ENCODE measurements at places on chromosomes 1 and 21.
A peak's percentile ranks its signal among the peaks of the same experiment; 100 is the strongest.

- no peak for DNase-seq
Observed at GRCh38 chr1:244860914-244861610, 3.3 kb downstream of the HNRNPU start.

GRCh38 chr1:11720033-11720376 lies 15.9 kb upstream of the AGTRAP start:
- no peak for DNase-seq

GRCh38 chr1:117527566-117528102 lies 78.2 kb upstream of the TENT5C start:
- no peak for DNase-seq

- DNase-seq, result no peak
Observed at GRCh38 chr1:26690157-26690556, 5.7 kb upstream of the ARID1A start.

DNA sequence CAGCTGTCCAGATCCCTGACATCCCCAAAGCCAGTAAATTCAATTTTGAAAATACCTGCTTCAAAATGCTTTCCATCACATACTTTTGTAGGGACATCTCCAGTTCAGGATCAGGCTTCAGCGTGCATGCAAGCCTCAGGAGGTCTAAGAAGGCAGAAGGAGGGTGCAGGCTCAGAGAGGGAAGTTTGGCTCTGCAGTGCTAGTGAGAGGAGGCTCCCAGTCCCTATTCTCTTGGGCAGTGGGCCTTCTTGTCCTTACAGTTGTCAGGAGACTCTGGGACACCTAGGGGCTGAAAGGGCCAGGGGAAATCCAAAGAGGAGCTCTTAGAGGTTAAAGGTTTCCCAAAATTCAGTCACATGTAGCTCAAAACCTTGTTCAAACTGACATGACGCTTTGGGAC lies 20.1 kb downstream of the ADCY10 start:
- no peak for DNase-seq

- no peak for DNase-seq
Observed at GRCh38 chr1:116397728-116398127, 24.7 kb downstream of the ATP1A1 start.

GRCh38 chr21:32336711-32337110 lies 38.1 kb downstream of the MRAP start:
- DNase-seq, result no peak

GRCh38 chr1:109040989-109041620 lies 797 bp downstream of the WDR47 start:
- DNase-seq, result peak; percentile 28

DNA sequence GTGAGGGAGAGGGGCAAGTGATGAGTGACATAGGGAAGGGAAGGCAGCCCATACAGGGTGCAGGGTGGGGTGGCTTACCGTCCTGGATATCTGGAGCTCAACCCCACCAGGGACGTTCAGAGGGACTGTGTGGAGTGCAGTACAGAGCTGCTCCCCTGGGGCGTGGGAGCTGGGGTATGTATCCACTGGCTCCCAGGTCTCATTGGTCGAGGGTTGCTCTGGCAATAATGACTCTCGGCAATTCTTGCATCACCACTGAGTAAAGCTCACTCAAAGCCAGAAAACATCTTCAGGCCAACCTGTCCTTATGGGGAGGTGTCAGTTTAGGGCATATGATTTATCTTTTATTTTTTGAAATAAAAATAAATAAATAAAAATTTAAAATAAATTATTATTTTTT lies 43.2 kb upstream of the RUNX3 start:
- no peak for DNase-seq

GRCh38 chr1:19844731-19845495 lies 29.8 kb upstream of the RNF186 start:
- DNase-seq, result no peak

- no peak for DNase-seq
Observed at GRCh38 chr1:207806531-207807325, 54.9 kb downstream of the CD46 start.

DNA sequence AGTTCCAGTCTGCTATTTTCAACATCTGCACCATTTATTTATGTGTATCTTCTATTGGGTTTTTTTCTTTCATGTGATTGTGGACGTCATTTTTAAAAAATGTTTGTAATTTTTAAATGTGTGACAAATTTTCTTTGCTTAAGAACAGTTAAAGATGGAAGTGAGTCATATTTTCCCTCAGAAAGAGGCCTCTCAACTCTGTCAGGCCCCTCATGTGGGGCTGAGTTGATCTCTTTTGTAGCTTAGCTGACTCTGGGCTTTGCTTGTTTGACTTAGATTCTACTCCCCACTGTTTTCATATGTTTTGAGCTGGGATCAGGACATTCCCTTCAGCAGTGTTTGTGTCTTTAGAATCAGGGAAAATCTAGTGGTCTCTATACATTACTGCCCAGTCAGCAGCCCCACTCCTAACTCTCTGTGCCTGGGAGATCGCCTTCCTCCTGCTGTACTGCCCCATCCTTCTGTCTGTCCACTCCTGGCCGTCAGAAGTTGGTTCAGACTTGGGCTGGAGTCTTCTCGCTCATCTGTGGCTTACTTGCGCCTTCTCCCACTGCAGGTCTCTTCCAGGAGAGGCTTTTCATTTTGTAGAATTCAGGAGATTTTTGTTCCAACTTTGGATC lies 137.4 kb downstream of the DYRK1A start:
- no peak for DNase-seq

DNA sequence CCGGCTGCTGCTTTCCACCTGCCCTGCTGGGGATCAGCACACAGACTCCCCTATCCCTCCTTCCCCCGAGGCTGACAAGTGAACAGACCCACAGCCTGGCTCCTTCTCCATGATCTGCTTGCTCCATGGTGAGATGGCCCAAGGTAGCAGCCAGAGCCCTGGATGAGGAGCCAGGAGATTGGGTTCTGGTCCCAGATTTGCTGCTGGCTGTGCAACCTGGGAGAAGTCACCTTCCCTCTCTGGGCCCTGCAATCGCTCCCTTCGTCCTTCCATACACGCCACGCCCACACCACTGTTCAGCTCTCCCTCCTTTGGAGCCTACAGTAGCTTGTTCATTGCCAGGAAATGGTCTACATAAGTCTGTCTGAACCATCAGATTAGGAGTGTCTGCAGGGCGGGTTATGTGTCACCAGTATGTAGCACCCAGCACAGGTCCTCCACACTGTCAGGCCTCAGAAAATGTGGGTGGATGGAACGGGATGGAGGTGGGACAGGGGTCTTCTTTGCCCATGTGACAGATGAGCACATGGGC lies 9.2 kb upstream of the EPHA8 start:
- DNase-seq, result no peak

DNA sequence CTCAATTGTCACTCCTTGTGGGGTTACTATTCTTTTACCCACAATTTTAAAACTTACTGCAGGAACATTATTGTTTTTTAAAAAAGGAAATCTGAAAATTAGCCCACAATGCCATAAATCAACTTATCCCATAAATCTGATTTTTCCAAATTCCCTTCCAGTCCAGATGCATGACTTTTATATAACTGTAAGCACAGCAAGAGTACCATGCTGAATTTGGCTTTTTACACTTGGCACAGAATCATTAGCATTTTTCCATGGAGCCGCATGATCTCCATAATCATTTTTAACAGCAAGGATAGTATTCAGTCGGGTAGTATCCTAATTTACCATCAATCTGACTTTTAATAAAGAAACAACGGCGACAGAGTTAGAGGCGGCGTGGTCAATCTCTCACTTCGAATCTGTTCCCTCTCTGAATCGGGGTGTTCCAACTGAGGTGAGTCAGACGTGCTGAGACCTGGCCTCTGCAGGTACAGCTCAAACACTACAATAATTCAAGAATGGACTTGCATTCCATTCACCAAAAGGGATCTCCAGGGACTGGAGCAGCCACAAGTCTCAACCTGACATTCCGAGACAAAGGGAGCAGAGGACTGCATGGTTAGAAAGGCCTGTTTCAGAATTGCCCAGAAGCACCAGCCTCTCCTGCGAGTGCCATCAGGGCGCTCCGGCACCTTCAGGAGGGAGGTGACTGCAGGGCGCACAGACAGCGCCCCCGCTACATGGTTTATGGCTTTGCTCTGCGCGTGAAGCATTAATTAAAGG lies 48.9 kb downstream of the SLC66A1 start:
- DNase-seq, result no peak

DNA sequence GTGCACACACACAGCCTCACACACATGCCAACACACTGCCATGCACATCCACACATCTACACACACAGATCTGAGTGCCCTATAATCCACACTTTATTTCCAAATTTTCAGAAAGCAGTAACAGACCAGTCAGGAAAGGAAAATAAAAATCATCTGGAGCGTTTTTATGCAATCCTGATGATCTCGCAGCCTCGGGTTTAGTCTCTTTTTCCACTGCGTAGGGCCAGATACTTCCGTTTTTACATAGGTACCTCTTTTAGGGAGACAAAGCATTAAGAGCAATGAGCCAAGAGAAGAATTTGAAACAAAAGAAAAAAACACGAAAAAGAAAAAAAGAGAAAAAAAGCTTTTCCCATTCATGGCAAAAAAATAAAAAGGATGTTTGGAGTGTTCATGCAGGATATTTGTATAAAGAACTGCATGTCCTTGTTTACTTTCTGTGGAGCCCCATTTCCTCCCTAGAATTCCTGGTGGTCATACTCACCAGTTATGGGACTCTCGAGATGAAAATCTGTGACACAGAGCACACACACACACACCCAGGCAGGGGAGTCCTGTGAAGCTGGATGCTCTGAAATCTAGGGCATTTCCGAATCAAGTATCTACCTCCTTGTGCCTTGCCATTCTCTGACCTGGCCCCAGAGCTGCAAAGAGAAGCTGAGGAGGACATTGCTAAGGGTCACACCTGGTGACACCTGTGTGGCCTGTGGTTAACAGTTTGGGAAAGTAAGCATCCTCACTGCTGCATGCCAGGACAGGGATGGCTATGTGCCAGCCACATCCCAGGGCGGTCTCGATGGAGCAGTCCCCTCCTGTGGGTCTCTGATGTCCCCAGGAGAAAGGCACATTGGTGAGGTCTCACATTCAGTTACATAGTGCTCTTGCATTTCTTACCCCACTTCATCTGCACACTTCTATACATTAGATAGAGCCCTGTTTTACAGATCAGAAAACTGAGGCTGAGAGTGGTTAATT lies 83.6 kb downstream of the RUNX1 start:
- DNase-seq, result no peak

DNA sequence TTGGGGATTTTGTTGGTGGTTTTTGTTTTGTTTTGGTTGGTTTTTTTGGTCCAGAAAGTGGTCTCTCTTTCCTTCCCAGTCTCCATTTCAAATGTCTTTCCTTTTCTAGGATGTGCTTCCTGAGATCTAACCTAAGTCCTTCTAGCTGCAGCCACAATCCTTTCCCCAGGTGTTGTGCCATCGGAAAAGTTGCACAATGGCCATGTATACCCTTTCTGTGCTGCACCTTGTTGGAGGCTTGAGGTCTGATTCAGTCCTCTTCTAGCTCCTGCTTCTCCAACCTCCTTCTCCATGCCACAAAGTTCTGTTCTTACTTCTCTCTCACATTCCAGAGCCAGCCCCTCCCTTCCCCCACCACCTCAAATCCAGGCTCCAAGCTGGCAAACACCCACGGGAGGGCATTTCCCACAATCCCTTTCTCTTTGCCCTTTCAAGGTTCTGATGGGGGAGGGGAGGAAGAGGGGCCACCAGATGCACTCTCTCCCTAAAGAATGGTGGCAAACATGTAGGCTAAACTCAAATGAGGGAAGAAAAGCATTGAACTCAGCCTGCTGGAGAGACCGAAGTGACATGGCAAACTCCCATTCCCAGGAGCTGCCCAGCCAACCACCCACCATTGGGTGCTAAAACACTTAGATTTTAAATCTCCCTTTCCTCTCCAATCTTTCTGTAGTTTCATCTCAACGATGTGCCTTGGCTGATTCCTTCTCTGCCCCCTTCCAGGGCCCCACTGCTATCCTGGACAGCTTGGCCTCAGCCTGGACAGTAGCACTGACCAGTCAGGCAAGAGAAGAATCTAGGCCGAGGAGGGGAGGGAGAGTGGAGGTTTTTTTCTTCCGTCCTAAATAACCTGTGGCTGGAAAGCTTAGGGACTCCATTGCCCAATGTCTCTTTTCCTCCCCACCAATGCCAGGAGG lies 2.9 kb downstream of the KCNJ10 start:
- no peak for DNase-seq

DNA sequence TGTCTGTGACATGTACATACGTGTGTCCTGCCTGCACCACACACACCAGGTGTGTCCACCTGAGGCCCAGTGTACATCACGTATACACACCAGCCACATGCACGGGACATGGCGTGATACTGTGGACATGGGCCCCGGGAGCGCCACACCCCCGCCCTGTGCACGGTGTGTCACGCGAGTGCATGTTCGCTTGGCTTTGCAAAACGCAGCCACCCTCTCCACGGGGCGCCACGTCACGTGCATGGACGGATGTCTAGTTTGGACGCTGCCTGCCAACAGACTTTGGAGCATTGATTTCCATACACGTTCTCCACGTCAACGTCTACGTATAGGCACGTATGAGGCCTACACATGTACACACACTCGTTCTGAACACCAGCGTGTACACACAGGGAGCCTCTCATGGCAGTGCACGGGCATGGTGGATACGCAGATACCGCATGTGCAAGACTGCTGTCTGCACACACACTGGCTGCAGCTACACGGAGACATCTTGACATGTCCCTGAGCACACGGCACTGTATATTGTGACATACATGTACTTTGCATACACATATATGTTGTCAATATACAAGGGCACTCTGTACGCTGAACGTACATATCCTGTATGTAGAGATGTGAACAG lies 2.7 kb downstream of the TMEM240 start:
- no peak for DNase-seq

GRCh38 chr1:222240536-222241181 lies 307.2 kb downstream of the HHIPL2 start:
- DNase-seq, result no peak

DNA sequence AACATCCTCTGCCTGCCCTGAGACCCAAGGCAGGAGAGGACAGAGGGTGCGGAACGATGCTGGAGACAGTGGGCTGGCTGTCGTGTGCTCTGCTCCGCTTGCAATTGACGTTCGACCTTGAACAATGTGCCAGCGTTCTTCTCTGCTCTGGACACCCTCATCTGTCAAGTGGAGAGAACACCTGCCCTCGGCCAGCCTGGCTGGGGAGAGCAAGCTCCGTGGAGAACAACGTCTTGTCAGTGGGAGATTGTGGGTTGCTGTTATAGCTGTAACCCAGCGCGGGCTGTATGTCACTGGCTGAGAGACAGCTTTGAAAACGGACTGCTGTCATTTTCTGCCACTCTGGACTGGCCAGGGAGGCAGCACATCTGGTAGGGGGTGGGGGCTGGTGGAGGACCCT lies 14.7 kb downstream of the KIAA1614 start:
- DNase-seq, result no peak

DNA sequence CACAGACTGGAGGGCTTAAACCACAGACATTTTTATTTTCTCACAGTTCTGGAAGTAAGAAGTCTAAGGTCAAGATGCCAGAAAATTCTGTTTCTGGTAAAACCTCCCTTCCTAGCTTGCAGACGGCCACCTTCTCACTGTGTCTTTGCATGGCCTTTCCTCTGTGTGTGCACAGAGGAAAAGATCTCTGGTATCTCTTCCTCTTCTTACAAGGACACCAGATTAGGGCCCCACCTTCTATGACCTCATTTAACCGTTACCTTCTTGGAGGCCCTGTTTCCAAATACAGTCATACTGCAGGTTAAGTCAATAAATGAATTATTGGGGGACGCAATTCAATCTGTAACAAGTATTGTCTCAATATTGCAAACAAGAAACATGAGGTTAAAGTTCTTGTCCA lies 63.0 kb upstream of the PRDX6 start:
- no peak for DNase-seq
